CD4-positive, alpha-beta T cell treated with Interleukin-6 at 100 ng/mL for 8 hours (primary cell): ENCODE measurements at places on chromosomes 5 and 9.

DNA sequence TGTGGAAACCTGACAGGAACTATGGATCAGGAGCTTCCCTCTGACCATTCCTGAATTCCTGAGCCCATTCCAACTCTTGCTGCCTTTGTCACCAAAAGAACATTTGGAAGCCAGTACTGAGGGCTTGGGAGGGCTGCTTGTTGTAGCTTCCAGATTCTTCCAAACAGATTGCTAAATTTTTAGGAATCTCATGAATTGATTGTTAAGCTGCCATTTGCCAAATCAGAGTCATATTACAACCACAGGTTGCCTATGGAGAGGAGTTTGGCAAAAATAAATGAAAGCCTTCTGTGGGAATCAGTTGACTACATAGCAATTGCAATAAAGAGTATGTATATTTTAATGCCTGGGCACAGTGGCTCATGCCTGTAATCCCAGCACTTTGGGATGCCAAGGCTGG, 39.2 kb upstream of the SLC28A3 start:
- no peak for DNase-seq

DNA sequence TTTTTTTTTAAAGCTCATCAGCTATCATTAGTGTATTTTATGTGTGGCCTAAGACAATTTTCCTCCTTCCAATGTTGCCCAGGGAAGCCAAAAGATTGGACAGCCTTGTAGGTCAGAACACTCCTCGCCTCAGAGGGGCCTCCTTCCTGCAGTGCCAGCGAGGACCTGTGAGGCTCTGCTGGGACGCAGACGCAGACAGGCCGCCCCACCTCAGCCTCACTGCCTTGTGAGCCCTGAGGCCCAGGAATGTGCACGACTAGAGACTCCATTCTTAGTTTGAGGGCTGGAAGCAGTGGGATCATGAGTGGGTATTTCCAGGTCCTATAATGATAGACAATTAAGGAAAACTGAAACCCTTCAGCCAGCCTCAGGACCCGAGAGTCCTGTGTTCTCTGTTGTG, 85.4 kb downstream of the PJA2 start:
- no peak for DNase-seq

GRCh38 chr9:81814794-81815464, 113.3 kb upstream of the SPATA31D4 start:
- no peak for DNase-seq

GRCh38 chr9:31807574-31808256, 576.7 kb upstream of the ACO1 start:
- DNase-seq, result no peak

- no peak for DNase-seq
Observed at GRCh38 chr5:137616046-137616445, 116.9 kb upstream of the SPOCK1 start.

GRCh38 chr5:164671640-164672039, 1166.2 kb downstream of the MAT2B start:
- DNase-seq, result no peak

- DNase-seq, result no peak
Observed at GRCh38 chr5:92849756-92850155, 731.3 kb downstream of the NR2F1-AS1 start.

DNA sequence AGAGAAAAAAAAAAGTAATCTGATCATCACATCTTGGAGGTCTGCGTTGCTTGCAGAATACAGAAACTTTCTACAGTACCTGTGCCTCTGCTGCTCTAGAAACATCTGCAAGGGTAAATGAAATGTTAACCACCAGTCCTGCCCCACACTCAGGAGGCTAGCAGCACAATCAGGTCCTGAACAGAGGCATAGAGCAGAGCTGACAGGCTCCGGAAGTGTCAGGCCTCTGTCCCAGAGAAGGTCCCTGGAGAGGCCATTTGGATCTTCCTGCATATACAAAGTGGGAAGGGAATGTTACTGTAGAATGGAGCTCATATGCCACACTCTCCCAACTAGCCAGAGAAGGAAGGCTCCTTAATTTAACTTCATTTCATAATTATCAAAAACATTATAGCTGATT, 7.2 kb downstream of the NRG2 start:
- no peak for DNase-seq

- no peak for DNase-seq
Observed at GRCh38 chr9:117809751-117810150, 105.5 kb downstream of the TLR4 start.

- DNase-seq, result no peak
Observed at GRCh38 chr9:137145731-137146526, 7.0 kb downstream of the GRIN1 start.

DNA sequence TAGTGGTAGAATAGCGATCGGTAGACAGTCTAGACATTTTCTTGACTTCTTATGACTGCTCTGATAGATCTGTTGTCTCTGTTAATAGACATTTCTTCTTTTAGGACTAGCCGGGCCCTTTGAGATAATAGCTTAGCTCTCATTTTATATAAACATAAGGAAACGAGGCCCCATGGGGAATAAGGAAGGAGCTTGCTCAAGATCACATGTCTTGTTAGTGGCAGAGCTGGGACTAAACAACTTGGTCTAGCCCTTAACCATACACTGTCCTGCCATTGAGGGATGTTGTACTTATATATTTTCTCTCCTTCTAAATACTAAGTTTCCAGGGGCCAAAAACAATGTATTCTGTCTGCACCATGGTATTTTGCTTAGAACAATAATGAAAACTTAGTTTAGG, 140.0 kb downstream of the GCNT1 start:
- no peak for DNase-seq

DNA sequence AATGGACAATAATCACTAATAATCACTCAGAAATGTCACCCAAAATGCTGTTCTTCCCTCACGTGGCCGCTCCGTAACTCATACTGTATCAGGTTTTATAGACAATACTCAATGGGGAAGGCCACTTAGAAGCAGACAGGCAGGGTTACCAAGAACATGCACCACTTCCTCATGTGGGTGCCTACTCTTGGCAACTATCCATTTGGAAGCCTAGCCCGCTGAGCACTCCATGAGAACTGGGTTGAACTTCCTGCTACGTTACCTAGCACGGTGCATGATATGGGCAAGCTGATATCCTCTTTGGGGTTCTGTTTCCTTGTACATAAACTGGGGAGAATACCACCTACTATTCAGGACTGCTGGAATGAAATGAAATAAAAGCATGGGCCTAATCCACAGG, 14.3 kb downstream of the DAP start:
- no peak for DNase-seq

DNA sequence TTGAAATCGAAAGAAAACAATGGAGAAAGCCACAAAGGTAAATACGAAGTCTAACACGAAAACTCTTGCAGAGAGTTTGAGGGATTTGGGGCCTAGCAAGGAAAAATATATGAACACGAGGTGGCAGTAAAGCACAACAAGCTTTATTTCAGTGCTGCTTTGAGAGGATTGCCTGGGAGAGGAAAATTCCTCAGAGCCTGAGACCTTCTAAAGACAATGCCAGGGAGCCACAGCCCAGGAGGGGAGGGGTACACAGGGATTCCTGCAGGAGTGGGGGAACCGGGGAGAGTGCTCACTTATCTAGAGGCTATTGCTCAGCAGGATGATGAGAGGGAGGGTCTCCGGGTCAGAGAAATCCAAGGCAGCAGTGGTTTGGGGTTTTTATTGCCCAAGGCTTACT, 134.9 kb upstream of the ADCY2 start:
- DNase-seq, result no peak

DNA sequence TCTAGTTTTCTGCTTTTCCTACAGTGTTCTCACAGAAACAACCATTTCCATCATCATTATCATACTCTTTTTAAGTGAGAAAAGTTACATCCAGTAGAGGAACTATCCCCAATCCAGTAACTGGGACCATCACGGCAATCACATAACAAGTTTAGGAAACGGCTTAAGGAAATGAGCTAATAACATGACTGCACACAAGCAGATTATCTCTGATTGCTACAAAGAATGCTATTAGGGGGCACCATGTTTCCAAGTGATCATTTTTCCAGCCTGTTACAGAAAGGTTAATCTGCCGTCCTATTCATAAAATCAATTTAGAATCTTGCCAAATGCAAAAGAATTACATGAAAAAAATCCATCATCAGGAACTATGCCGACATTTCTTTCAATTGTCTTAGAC, 94.6 kb downstream of the EFNA5 start:
- no peak for DNase-seq

- DNase-seq, result no peak
Observed at GRCh38 chr5:64682608-64683007, 7.7 kb upstream of the SHISAL2B start.

DNA sequence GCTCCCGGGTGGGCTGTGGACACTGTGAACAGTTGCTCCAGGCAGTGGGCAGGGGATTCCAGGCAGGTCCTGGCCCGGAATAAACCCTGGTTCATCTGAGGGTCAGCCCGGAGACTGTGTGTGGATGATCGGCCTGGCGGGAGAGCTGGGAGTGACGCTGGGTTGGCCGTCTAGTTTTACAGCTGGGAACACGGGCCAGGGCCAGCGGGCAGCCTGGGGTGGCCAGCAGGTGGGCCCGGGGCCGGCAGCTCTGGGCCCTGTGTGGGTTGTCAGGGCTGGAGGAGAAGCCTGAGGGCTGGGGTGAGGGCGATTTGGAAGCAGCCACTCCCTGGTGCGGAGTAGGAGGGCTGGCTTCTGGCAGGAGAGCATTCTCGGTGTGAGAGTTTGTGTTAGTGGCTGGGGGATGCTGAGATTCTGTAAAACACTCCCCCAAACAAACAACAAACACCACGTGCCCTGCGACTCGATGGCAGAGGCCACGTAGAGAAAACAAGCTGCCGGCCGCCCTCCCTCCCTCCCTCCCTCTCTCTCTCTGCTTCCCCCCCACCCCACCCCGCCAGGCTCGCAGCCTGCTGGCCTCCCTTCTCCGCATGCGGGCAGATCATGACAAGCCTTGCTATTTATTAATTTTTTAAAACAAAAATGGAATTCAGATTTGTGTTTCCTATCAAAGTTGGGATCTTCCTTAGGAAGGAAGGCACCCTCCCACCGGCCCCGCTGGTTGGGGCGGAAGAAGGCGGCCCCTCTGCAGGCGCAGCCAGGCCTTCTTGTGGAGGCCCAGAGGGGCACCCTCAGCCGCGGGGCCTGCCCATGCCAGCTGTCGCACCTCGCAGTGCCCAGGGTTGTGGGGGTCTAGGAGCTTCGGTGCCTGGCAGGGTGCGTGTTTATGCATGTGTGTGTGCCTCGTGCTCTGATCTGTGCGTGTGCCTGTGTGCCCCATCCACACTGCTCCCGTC, 49.5 kb downstream of the RXRA start:
- DNase-seq, result no peak

DNA sequence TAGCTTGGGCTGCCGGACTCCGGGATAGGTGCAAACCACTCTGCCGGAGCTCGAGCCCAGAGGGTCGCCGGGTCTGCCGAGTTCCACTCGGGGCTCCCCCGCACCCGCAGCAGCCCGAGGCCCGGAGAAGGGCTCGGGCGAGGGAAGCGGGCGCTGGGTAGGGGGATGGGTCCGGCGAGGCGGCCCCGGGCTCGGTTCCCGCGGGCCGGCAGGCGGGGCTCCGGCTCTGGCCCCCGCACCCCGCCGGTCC, 507 bp downstream of the RICTOR start:
- no peak for DNase-seq

- no peak for DNase-seq
Observed at GRCh38 chr5:102731693-102732092, 23.4 kb upstream of the PAM start.

- no peak for DNase-seq
Observed at GRCh38 chr9:98084396-98084795, 27.9 kb downstream of the NANS start.

DNA sequence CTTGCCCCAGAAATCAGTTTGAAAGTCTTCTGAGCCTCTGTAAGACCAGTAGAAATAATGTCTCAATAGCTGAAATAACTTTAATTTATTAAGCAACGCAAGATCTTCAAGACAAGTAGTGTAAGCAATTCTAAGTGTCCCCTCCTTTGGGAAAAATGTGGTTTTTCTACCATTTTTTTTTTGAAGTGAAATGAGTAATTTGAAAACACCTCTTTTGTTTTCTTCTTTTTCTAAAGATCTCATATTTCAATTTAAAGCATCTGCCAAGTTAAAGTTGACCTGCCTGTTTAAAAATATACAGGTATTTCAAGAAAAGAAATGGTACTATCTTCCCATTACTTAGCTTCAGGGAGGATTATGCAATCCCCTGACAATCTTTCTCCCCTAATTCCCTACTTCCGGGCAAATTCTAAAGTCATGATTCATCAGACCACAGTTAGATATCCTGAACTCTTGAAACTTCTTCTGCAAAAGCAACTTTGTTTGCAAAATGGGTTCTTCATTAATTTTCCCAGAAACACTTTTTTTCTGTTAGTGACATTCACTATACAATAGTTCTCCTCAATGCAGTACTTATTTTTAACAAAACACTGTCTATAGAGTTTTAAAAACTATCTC, 7.8 kb upstream of the ANXA1 start:
- DNase-seq, result no peak

GRCh38 chr9:37747271-37747753, 6.3 kb upstream of the TRMT10B start:
- DNase-seq, result peak; percentile 56

GRCh38 chr5:74640450-74640953, at the start of gene ENC1:
Gene ENC1 (minus strand): TSS chr5:74640728. CDS start chr5:74636485, 4,243 bp downstream.
- DNase-seq, result peak; percentile 76

GRCh38 chr9:33797837-33798236, 2.5 kb downstream of the PRSS3 start:
- no peak for DNase-seq

GRCh38 chr5:124056991-124057723, 545.2 kb downstream of the CSNK1G3 start:
- no peak for DNase-seq

DNA sequence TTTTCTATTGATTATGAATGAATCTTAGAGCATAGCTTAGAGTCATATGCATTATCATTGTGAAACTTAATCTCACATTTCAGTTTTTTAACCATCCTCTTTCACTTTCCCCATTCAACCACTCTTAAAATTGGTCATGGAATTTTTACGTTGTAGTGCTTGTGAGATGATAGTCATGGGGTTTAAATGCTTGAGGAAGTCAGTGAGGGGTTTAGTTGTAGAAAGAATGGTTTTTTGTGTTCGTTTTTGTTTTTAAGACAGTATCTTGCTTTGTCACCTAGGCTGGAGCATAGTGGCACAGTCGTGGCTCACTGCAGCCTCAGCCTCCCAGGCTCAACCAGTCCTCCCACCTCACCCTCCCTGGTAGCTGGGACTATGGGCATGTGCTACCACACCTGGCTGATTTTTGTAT, 19.6 kb downstream of the UGCG start:
- no peak for DNase-seq

- DNase-seq, result no peak
Observed at GRCh38 chr5:127878174-127878750, 175.1 kb downstream of the CCDC192 start.
